ENCODE measurements at places on chromosomes 2 and 18.

- no peak for DNase-seq
Measured at GRCh38 chr18:6746386-6746960, 17.0 kb downstream of the ARHGAP28 start.

DNA sequence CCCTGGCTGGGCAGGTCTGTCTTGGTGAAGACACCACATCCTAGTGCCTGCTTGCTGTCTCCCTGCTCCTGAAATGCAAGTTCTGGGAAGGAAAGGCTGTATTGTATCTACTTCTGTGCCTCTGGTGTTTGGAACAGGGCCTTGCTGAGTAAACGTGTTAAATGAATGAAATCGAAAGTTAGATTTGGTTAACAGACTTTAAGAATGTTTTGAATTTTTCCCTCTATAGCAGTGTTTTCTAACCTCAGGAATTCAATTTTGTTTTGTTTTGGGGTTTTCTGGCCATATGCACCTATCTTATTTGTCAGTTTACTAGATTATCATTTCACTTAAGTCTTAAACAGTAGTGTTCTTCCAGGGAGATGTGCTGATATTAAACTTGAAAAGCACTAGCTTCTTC, 20.7 kb downstream of the FARP2 start:
- DNase-seq = no peak

DNA sequence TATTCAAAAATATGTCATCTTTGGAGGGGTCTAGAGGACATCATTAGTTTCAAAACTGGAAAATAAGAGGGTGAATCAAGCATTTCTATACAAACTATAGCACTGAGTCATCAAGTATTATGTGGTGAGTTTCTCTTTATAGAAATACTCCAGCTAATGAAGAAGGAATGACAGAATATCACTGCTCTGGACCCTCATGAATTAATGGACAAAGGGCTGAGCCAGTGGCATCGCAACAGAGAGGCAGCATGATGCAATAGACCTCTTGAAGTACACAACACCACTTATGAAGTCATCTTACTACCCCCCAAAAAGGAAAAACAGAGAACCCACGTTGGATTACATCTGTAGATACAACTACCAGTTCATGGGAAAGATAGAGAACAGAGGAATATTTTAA, 27.4 kb upstream of the EIF2AK3 start:
- DNase-seq = no peak

DNA sequence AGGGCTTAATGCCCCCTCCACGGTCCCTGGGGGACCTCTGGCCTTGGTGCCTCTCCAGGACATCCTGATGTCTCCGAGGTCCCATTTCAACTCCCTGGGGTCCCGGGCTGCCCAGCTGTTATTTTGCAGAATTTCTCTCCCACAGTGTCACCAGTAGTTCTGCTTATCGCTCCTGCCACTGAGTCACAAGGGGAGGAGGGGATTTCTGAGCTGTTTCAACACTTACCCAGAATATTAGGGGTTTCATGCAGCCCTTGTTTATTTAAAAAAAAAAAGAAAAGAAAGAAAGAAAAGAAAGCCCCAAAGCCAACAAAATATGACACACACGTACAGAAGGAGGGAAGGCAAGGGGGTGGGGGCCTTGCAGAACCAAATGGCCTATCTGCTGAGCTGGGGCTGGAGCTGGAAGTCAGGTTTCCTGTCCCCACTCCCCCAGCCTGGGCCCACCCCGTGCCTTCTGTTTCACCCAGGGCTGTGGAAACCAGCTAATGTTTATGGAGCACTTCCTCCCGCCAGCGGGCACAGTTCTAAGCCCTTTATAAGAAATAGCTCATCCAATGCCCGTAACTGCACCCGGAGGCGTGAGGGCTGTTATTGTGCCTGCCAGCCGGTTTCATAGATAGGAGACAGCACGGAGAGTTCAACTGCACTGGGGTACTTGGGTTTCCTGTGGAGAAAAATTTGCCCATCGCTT, 8.4 kb upstream of the ARID5A start:
- DNase-seq = peak; percentile 95

DNA sequence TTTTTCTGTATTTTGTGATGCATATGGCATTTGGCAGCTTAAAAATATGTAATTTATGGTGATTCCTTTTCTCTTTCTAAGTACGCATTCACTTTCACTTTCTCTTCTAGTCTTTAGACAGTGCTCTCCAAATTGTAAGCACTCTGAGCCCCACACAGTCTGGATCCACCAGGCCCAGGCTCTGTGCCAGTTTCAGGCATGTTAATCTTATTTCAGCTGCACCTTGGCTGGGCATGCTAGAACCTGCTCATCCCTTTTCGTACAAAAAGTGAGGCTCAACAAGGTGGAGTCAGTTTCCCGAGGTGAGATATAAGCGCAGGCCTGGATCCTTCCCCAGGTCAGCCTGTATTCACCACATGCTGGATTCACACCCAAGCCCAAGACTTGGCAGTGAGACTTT, 203.9 kb downstream of the MTX2 start:
- no peak for DNase-seq

GRCh38 chr2:10398496-10398895, 49.6 kb downstream of the ODC1 start:
- DNase-seq = peak; percentile 85

- DNase-seq = no peak
Measured at GRCh38 chr2:24083567-24084385, 858 bp downstream of the TP53I3 start.

DNA sequence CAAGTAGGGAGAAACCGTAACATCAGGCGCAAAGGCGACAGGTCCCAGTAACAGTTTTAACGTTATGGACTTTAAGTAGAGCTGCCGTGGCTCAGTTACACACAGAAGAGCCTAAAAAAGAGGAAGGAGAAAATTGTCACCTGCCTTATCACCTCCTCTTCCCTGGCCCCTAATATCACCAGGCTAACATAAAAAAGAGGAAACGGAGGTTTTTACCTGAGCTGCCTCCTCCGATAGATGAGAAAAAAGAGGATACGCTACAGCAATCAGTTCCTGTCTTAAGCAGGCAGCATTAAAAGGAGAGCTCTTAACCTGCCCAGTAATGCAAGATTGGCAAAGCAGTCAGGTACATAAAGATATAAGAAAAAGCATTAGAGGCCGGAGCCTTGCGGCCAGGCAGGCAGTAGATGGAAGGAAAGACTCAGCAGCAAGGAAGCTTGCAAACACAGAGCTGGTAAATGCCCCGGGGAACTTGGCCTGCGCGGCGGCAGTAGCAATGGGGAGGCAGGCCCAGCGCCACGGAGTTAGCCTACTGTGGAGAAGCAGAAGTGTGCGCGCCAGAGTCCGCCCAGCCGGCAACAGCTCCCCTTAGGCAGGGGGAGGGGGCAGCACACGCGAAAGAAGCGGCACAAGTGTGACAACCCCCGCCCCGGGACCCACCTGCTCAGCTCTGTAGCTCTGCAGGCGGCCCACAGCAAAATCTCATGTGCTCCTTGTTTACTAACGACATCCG, 116.3 kb upstream of the SCN7A start:
- no peak for DNase-seq

GRCh38 chr2:55156326-55156725, 75.8 kb downstream of the CLHC1 start:
- DNase-seq = no peak

- DNase-seq = peak; percentile 30
Measured at GRCh38 chr2:26566081-26566375, 75.1 kb downstream of the CIB4 start.

- DNase-seq = no peak
Measured at GRCh38 chr2:180513389-180513788, 467.0 kb upstream of the UBE2E3 start.

GRCh38 chr18:8703092-8703709, 2.2 kb upstream of the MTCL1 start:
- DNase-seq = no peak

GRCh38 chr2:64489081-64489751, 34.9 kb upstream of the AFTPH start:
- DNase-seq = no peak

GRCh38 chr2:112636605-112637288, 9.0 kb upstream of the SLC20A1 start:
- DNase-seq = no peak

DNA sequence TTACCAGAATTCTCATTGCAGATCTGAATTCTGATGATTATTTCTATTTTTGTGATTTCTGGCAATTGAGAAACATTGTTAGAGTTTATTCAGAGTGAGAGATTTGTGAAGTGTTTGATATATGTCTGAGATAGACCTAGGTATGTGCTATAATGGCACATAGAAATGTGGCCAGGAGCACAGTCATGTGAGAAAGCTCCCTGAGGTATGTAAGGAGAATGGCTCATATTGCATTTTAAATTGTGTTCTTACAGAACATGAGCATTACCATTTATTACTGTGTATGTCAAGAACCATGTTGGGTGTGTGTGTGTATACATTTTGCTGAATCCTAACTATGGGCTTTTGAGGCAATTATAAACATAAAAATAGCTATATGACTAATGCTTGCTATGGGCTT, 101.2 kb downstream of the RAPGEF4 start:
- DNase-seq = no peak

GRCh38 chr2:45743531-45744396, 92.3 kb downstream of the PRKCE start:
- DNase-seq = no peak

DNA sequence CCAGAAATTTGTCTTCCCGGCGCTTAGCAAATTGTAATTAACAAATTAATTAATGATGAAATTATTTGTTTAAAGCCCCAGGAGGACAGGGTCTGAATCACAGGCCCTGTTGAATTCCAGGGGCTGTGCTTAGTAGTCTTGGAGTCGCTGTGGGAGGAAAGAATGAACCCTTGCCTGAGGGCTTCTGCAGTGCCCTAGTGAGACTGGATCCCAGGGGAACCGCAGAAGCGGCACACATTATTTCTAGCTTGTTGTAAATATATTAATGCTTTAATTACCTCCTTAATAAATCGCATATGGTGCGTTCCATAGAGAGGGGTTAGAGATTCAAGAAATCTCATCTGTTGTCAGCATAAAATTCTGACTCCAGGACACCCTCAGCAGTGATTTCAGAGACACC, 235.4 kb downstream of the CELF4 start:
- no peak for DNase-seq

DNA sequence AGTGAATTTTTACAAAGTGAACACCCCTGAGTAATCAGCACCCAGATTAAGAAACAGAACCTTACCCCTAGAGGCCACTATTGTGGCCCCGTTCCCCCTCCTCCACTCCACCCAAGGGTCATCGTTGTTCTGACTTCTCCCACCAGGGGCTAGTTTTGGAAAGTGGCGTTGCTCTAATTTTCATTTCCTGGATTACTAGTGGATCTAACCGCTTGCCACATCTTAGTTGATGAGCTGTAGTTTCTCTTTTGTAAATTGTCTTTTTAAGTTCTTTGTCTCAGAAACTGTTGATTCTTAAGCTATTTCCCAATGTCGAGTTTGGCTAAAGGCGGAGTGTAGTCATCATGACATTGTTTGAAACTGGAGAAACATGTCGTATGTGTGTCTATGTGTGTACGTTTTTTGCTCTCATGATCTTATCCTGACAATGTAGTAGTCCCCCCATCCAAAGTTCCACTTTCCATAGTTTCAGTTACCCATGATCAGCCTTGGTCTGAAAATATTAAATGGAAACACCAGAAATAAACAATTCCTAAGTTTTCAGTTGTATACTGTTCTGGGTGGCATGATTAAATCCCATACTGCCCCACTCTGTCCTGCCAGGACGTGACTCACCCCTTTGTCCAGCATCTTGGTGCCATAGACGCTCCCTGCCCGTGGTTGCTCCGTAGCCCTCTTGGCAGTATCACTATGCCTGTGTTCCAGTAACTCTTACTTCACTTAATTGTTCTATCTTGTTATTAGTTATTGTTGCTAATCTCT, 71.0 kb upstream of the SP3 start:
- no peak for DNase-seq

GRCh38 chr2:165660361-165660760, 133.7 kb downstream of the GALNT3 start:
- no peak for DNase-seq

DNA sequence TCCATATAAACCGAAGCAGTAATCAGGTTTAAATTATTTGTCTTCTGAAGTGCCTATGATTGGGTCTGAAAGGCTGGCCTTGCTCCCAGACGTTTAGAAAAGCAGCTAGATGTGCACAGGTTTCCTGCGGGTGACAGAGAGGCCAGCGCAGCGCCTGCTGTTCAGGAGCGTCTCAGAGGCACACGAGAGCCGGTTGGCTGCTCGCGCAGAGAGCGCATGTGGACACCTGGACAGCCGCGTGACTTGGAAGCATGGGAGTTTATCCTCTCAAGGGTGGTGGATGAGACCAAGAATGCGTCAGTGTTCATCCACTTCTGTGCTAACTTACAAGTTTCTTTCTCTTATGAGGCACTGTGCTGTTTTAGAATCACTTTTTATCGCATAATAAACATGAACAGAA, 303.7 kb downstream of the PTGR3 start:
- DNase-seq = no peak

GRCh38 chr2:23603581-23603980, 218.6 kb downstream of the KLHL29 start:
- DNase-seq = peak; percentile 77

- DNase-seq = no peak
Measured at GRCh38 chr2:187390891-187391290, 57.2 kb downstream of the CALCRL start.

GRCh38 chr18:2223849-2224248, 347.5 kb downstream of the METTL4 start:
- no peak for DNase-seq

DNA sequence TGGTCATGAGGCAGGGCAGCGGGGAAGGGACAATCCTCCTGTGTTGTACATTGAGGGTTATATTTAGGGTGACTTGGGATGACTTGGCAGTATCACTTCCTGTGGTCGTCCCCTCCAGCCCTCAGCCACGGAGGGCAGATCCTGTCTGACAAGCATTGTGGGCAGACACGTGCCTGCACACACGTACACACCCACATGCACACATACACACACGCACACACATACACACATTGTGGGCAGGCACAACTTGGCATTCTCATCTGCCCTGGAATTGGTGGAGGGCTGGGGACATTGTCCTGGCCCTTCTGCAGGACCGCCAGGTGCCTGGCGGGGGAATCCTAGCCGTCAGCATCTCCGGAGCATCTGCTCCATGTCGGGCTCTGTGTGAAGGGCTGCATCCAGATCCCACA, 47.6 kb downstream of the ODC1 start:
- peak; percentile 85 for DNase-seq

GRCh38 chr2:109298851-109299250, 169.8 kb downstream of the SH3RF3 start:
- no peak for DNase-seq

DNA sequence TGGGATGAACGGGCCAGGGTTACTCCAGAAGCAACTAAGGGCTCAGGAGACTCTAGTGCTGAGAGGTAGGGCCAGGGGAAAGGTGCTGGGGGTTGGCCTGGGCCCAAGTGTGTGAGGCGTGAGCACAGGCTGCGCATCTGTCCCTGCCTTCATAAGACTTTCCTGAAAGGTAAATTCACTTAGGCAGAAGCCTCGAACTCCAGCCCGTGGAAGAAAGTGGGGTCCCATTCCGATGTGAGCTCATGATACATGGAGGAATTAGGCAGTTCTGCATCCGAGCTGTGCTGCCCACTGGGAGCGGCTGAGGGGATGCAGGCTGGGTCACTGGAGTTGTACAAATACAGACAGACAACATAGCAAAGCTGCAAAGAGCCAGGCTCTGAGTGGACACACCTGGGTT, 16.2 kb downstream of the PARD6G start:
- DNase-seq = no peak

Data from posterior vena cava (tissue), 2 donors.